ENCODE measurements at places on chromosomes 1 and 21.
A peak's percentile ranks its signal among the peaks of the same experiment; 100 is the strongest.

DNA sequence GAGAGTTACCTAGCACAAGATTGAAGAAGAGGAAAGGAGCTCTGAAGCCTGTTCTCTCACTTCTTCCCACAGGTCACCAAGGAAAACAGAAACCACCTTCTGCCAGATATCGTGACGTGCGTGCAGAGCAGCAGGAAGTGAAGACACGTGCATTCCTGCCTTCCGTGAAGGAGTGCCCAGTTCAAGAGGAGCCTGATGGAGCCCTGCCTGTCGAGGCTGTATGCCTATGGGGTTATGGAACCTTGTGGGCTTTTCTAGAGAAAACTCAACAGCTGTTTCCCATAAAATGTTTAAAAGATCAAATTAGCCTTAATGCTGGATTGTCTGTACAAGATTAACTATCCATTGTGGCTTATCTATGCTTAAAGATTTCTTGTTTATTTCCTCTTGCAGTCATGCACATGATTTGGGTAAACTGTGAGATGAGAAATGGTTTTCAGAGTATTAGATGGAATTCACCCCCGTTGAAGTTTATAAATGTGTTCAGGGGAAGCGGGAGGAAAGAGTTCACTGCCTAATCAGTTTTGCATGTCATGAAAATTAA lies 27.8 kb downstream of the NTPCR start:
- DNase-seq: no peak

- DNase-seq: no peak
Observed at GRCh38 chr1:112257043-112257835, 138.8 kb upstream of the CTTNBP2NL start.

DNA sequence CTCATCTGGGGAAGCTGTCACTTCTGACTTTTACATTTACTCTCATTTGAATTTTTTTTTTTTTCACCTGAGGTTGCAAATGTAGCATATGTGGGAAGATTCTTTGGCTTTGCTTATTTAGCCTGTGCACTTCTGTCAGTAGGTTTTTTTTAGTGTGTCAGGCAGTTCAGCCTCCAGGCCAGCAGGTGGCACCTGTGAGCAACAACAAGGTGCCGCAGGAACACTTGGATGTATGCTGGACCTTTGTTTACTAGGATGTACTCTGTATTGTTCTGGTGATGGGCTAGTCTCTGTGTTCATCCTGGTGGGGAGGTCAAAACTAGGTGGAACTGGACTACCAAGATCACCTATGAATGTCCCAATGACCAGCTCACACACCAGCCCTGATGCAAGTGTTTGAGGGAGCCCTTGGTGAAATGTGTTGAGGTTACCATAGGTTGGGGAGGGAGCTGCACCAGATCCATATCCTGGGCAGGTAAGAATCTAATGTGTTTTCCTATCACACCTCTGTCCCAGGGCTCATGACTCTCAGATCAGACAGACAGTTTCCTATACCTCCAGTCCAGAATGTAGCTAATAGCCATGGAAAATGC lies 618.2 kb downstream of the BRINP3 start:
- DNase-seq: no peak

GRCh38 chr1:213094446-213094845 lies 43.4 kb downstream of the RPS6KC1 start:
- DNase-seq: no peak

DNA sequence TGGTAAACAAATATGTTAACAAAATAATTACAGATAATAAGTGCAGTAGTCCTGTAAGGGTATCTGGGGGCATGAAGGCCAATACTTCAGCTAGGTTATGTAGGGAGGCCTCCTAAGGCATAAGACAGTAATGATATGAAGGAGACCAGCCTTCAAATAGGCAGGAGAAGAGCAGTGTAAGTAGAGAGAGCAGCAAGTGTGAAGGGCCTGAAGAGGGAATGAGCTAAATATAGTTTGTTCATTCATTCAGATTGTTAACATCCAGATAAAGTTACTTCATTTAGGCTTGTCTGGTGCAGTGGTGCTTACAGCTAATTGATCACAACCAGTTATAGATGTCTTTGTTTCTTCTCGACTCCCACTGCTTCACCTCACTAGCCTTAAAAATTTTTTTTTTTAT lies 71.1 kb downstream of the EPB41 start:
- no peak for DNase-seq

DNA sequence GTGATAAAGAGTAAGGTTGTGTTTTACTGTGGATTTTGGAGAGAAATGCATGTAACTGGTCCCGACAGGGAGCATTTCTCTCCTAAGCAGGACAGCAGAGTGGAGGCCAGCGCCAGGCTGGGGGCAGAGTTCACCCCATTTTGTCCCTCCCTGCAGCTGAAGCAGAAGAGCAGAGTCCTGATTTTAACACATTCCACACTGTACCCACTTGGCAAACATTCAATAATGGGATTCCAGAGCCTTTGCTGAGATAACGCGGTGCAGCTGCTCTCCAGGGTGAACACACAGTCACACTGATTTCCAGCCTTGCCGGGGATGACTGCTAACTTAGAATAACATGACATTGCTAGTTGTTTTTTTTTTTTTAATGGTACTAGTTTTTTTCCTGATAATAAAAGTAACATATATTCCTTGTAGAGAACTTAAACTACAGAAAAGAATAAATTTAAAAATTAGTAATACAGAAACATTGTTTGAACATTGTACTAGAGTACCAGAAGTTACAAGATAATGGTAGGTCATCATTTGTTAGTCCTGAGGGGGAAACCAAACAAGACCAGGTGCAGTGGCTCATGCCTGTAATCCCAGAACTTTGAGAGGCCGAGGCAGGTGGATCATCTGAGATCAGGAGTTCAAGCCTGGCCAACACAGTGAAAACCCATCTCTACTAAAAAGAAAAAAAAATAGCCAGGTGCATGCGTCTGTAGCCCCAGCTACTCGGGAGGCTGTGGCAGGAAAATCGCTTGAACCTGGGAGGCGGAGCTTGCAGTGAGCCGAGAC lies 77.2 kb downstream of the SCCPDH start:
- no peak for DNase-seq

- DNase-seq: no peak
Observed at GRCh38 chr1:175717610-175718540, 25.5 kb downstream of the TNR start.

DNA sequence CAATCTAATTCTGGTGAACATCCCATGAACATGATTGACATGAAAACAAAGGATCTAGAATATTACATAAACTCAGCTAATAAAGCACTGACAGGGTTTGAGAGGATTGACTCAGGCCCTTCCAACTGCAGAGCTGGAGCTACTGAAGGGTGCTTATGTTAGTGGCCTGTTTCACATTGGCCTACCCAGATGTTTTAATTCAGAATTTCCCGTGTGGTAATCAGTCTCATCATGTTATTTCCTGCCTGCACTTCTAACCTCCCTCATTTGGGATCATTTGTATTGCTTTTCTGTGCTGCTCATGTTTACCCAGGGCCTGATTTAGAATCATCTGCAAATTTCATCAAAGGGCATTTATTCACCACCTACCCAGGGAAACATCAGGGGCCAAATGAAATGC lies 270.3 kb downstream of the PLPP3 start:
- DNase-seq: no peak

- DNase-seq: no peak
Observed at GRCh38 chr1:205037539-205037938, 5.5 kb upstream of the CNTN2 start.

GRCh38 chr1:215497528-215497927 lies 69.6 kb upstream of the KCTD3 start:
- no peak for DNase-seq

DNA sequence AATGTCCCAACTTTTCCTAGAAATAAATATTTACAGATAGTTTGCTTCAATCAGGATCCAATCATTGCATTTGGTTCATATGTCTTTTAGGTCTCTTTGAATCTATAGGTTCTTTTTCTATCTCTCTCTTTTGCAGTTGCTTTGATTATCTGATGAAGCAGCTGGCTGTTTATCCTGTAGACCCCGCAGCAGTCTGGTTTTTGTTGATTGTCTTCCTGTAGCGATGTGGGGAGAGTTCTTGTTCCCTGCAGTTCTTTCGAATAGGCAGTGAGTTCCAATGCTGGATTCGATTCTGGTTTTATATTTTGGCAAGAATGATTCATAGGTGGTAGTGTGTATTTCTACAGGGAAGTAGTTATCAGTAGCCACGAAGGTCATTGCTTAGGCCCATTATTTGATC lies 7.4 kb upstream of the MIXL1 start:
- no peak for DNase-seq

- no peak for DNase-seq
Observed at GRCh38 chr1:96515430-96515829, 206.2 kb upstream of the PTBP2 start.

GRCh38 chr1:37325010-37325409 lies 149.4 kb upstream of the ZC3H12A start:
- no peak for DNase-seq

DNA sequence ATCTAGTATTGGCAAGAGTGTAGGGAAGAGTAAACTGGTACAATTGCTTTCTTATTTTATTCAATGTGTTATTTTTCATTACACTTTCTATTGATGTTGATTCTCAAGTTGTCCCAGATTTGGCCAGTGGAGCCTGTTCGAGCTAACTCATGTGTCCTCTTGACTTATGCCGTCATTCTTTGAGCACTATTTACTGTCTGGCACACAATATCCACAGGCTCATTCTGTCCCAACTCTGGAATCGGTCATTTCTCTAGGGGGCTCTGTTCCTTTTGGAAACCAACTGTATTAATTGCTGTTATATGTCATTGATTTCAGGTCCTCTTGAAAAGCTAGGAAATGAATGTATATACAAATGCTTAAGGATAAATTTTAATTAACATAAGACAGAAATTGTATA lies 22.4 kb upstream of the SFPQ start:
- no peak for DNase-seq

- no peak for DNase-seq
Observed at GRCh38 chr1:29171521-29171920, 10.2 kb downstream of the SRSF4 start.

DNA sequence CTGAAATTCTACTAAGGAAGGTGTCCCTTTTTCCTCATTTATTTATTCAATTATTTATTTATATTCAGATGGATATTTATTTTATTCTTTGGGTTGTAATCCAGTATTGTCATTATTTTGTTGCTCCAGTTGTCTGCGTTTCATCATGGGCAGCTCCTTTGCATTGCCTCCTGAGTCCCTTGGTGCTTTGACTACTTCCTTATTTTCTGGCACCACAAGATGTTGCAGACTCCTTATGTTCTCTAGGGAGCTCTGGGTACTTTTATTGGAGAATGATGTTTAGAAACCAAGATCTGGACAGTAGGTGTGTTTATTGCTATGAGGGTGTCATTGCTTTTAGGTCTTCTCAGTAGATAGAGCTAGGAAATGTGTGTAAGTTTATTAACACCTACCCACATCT lies 59.9 kb upstream of the ERRFI1 start:
- no peak for DNase-seq

- DNase-seq: no peak
Observed at GRCh38 chr1:19079541-19080472, 123.3 kb upstream of the IFFO2 start.

DNA sequence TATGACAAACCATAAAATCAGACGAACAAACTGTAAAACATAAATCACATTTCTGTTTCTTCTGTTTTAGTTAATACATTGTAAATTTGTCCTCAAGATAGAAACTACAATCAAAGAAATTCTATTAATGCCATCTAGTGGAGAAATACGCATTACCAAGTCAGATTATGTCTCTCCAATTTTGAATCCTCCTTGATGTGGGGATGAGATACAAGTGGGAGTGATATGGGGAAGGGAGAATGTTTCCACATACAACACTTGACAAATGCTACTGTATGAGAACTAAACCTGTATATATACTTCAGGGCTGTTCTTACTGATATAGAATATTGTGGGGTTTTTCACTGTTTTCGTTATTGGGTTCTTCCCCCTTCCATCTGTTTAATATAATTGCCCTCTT lies 2.6 kb downstream of the HFM1 start:
- DNase-seq: peak; percentile 37

- no peak for DNase-seq
Observed at GRCh38 chr1:165629151-165629550, 1.9 kb upstream of the MGST3 start.

DNA sequence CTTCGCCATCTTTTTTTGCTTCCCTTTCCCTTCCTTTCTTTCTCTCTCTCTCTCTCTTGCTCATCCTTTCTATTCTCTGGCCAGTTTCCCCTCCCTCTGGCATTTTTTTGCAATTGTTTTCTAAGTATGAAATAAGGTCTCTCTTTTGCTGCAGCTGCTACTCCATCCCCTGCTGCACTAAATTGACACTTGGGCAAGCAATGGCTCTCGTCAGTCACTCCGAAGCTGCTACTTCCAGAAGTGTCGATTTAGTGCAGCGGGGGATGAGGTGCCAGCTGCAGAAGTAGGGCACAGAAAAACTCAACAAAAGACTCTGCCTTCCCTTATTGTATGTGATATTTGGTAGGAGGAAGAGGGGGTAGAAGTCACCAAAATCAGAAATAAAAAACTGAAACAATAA lies 642.3 kb downstream of the RWDD3 start:
- no peak for DNase-seq

- DNase-seq: no peak
Observed at GRCh38 chr1:22831729-22832413, 121.2 kb downstream of the EPHB2 start.

- peak; percentile 82 for DNase-seq
Observed at GRCh38 chr1:40980453-40981121, 1.1 kb downstream of the CTPS1 start.

GRCh38 chr1:3777647-3778589 lies 5.4 kb downstream of the SMIM1 start:
- no peak for DNase-seq

- no peak for DNase-seq
Observed at GRCh38 chr1:208653426-208653825, 409.2 kb upstream of the PLXNA2 start.

DNA sequence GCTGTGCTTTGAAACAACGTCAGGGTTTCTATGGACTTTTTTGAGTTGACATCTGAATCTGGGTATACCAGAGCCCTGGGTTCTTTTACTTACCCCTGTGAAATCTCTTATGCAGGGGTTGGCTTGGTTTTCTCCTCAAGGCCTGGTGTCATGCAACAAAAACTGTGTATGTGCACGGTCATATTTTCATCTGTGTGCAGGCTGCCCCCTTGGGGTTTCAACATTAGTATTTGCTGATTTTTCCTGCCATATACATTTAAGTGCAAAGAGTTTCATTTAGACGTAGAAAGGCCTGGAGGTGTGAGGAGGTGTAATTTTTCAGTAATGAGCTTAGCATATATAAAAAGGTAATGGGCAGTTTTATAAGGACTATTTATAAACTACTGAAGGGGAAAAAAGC lies 22.0 kb upstream of the ZBTB18 start:
- no peak for DNase-seq

DNA sequence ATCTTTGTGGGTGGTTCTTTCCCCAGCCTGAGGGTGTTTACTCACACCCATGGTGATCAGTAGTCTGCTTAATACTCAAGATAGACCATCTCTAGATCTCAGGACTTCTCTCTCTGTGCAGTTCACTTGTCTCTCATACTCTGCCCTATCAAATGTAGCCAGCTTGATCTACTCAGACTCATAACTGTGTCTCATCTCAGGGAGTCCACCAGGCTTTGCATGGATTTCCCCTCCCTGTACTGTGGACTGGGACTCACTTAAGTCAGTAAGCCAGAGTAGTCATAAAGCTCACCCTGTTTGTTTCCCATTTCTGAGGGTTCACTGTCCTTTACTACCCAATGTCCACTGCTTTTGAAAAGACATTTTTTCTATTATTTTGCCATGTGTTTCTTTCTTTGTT lies 41.8 kb downstream of the LYPLAL1 start:
- no peak for DNase-seq

- DNase-seq: no peak
Observed at GRCh38 chr1:108179018-108179417, 21.1 kb downstream of the SLC25A24 start.

- no peak for DNase-seq
Observed at GRCh38 chr1:22529901-22530621, 33.2 kb upstream of the EPHA8 start.
